ENCODE measurements at places on chromosomes 16 and 17.

- H3K36me3 ChIP-seq = peaks cover 7% of the 10 kb centered on the region
- no peaks in the 10 kb centered on the region for H3K4me1 ChIP-seq
- H3K27me3 ChIP-seq = no peaks in the 10 kb centered on the region
- no peak overlapping the region for H3K27ac ChIP-seq
Measured at GRCh38 chr17:59001158-59001814, 105.4 kb downstream of the TRIM37 start.

GRCh38 chr17:50266384-50267073 is 7.7 kb upstream of the TMEM92 start:
- no peak overlapping the region for H3K27ac ChIP-seq
- H3K27me3 ChIP-seq = peaks cover 2% of the 10 kb centered on the region
- no peaks in the 10 kb centered on the region for H3K36me3 ChIP-seq
- no peak overlapping the region for H3K4me3 ChIP-seq

DNA sequence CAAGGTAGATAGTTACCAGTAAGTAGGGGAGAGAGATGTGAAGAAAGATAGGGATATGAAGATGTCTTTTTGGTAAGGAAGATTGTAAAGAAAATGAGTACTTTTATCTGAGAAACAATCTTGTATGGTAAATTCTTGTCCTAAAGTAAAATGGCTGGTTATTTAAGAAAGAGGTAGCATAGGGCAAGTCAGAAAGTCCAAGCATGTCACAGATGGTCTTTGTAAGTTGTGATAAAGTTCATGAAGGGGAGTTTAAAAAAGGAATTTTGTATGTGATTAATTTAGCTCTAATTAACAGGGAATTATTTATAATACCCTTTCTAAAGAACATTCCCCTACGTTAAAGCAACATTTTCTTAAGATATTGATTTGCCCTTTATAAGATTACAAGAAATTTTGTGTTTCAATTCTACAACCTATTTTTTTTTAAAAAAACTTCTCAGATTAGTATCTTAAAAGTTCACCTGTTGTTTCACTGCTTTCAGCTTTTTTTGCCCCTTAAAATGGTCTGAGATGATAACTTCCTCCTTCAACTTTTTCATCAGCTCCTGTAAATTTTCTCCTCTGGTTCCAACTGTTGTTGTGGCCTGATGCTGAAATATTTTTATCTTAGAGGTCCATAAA is 16.2 kb upstream of the CPHXL start:
- no peaks in the 10 kb centered on the region for H3K27me3 ChIP-seq
- no peak overlapping the region for H3K27ac ChIP-seq
- no peak overlapping the region for H3K4me3 ChIP-seq

- no peak overlapping the region for H3K27ac ChIP-seq
- no peak for DNase-seq
- H3K36me3 ChIP-seq = no peaks in the 10 kb centered on the region
- no peaks in the 10 kb centered on the region for H3K4me1 ChIP-seq
Measured at GRCh38 chr16:54890381-54890780, 40.3 kb upstream of the IRX5 start.

GRCh38 chr16:60810250-60810649 is 1226.0 kb downstream of the CDH8 start:
- H3K27me3 ChIP-seq = no peaks in the 10 kb centered on the region
- H3K4me1 ChIP-seq = no peaks in the 10 kb centered on the region
- no peak overlapping the region for H3K27ac ChIP-seq
- H3K4me3 ChIP-seq = no peak overlapping the region

GRCh38 chr17:75908201-75908600 is 3.5 kb upstream of the MRPL38 start:
- no peak overlapping the region for H3K4me3 ChIP-seq
- no peak for DNase-seq
- H3K27ac ChIP-seq = no peak overlapping the region
- H3K4me1 ChIP-seq = peaks cover 8% of the 10 kb centered on the region
- no peaks in the 10 kb centered on the region for H3K36me3 ChIP-seq

- H3K27me3 ChIP-seq = peaks cover 49% of the 10 kb centered on the region
- peaks cover 25% of the 10 kb centered on the region for H3K4me1 ChIP-seq
- H3K36me3 ChIP-seq = no peaks in the 10 kb centered on the region
- no peak overlapping the region for H3K4me3 ChIP-seq
- no peak overlapping the region for H3K27ac ChIP-seq
- no peak for DNase-seq
Measured at GRCh38 chr17:79186406-79186805, 111.8 kb downstream of the ENGASE start.

- no peaks in the 10 kb centered on the region for H3K4me1 ChIP-seq
- no peak overlapping the region for H3K4me3 ChIP-seq
- no peak for DNase-seq
- H3K36me3 ChIP-seq = no peaks in the 10 kb centered on the region
Measured at GRCh38 chr16:5551909-5552308, 454.3 kb upstream of the EEF2KMT start.

DNA sequence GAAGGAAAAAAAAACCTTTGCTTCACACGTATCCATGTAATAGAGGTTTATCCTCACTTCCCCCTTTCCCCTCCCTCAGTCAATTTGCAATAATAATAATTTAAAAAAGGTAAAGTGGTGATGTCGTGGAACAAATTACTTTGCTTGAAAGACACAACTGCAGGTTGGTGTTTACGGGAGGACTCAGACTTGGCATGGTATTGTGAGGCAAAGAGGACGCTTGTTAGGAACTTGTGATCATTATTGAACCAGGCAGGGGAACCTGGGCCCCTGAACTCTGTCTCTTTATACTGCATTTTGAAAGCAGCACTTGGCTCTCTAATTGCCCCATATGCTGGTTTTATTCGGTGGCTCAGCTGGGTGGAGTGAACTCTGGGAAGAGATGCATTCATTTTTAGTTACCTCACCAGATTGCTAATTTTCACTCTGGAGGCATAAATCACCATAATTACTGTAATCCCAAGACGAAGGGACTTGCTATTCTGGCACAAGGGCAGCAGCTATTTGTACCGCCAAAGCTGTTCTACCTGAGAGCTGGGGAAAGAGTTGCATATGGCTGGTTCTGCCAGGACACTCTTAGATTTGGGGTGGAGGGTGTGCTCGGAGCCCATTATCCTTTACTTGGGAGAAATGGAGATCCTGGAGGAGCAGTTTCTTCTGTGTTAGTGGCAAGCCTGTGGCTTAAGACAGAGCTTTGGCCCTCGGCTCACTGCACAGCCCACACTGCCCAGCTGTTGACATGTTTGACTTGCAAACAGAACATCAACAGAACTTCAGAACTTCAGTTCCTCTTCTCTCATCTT is 5.7 kb upstream of the DHX8 start:
- H3K4me1 ChIP-seq = no peaks in the 10 kb centered on the region
- no peaks in the 10 kb centered on the region for H3K27me3 ChIP-seq
- DNase-seq = no peak
- H3K4me3 ChIP-seq = no peak overlapping the region

DNA sequence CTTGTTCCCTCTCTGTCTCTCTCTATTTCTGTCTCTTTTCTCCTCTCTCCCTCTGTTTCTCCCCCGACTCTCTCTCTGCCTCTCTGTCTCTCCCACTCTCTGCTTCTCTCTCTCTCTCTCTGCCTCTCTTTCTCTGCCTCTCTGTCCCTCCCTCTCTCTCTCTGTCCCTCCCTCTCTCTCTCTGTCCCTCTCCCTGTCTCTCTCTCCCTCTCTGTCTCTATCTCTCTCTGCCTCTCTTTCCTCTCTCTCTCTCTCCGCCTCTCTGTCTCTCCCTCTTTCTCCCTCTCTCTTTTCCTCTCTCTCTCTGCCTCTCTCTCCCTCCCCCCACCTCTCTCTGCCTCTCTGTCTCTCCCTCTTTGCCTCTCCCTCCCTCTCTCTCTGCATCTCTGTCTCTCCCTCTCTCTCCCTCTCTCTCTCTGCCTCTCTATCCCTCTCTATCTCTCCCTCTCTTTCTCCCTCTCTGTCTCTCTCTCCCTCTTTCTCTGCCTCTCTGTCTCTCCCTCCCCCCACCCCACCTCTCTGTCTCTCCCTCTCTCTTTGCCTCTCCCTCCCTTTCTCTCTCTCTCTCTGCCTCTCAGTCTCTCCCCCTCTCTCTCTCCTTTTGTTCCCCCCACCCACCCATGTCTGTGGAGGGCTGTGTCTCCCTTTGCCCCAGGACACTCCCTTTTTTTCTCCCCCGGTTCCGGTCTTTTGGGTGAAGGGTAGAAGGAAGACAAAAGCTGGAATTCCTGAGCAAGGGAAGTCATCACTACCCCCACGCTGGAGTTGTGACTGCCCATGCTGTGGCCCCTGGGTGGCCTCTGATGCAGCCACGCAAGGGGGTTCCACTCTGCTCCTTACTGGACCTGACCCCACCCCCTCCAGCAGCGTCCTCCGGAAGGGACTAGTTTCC is 27.1 kb upstream of the MGAT5B start:
- H3K27ac ChIP-seq = no peak overlapping the region
- peak overlapping the region; percentile 48 for H3K4me3 ChIP-seq
- H3K27me3 ChIP-seq = no peaks in the 10 kb centered on the region
- no peaks in the 10 kb centered on the region for H3K36me3 ChIP-seq
- peak; percentile 45 for DNase-seq
- H3K4me1 ChIP-seq = peaks cover 21% of the 10 kb centered on the region

GRCh38 chr16:11429823-11430222 is 84.6 kb downstream of the RMI2 start:
- H3K4me1 ChIP-seq = no peaks in the 10 kb centered on the region
- no peaks in the 10 kb centered on the region for H3K36me3 ChIP-seq
- H3K4me3 ChIP-seq = no peak overlapping the region
- no peak overlapping the region for H3K27ac ChIP-seq
- DNase-seq = no peak
- H3K27me3 ChIP-seq = no peaks in the 10 kb centered on the region

DNA sequence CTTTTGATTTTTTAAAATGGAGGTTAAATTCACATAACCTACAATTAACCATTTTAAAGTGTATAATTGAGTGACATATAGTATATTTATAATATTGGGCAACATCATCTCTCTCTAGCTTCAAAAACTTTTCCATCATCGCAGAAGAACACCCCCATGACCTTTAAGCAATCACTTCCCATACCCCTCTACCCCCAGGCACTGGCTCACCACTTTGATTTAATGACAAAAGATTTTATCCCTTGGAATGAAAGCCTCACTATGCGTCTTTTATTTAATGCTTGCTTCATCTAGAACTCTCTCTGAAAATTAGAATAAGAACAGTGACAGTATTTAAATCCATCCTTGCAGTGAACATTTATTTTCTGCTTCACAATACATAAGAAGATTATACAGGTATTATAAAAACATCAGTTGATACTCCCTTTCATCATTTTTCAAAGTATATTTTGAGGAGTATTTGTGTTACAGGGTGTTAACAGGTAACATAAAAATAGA is 3.2 kb upstream of the KRTAP1-3 start:
- no peaks in the 10 kb centered on the region for H3K36me3 ChIP-seq
- no peaks in the 10 kb centered on the region for H3K4me1 ChIP-seq
- no peak for DNase-seq
- H3K4me3 ChIP-seq = no peak overlapping the region

DNA sequence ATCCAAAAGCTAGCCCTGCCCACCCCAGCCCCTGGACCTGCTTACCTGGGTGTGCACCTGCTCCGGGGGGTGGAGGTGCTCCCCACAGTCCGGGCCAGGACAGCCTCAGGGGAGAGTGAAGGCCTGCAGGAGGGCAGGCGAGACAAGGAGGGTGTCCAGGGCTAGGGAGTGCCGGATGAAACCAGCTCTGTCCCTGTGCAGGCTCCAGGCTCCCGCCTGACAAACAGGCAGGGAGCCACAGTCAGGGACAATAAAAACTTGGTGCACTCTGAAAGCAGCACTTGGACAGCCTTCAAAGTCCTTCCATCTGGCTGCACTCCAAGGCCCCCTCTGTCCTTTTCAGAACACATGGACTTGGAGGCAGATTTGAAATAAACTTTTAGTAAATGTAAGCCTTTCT is 3.9 kb downstream of the PAQR4 start:
- no peak overlapping the region for H3K4me3 ChIP-seq
- H3K4me1 ChIP-seq = peaks cover 4% of the 10 kb centered on the region
- H3K36me3 ChIP-seq = no peaks in the 10 kb centered on the region
- no peak overlapping the region for H3K27ac ChIP-seq
- peaks cover 7% of the 10 kb centered on the region for H3K27me3 ChIP-seq

GRCh38 chr16:72905581-72905980 is 142.3 kb downstream of the ZFHX3 start:
- H3K4me3 ChIP-seq = no peak overlapping the region
- no peak overlapping the region for H3K27ac ChIP-seq
- no peaks in the 10 kb centered on the region for H3K27me3 ChIP-seq
- no peak for DNase-seq
- H3K4me1 ChIP-seq = peaks cover 11% of the 10 kb centered on the region

- H3K36me3 ChIP-seq = no peaks in the 10 kb centered on the region
- no peak overlapping the region for H3K4me3 ChIP-seq
- H3K4me1 ChIP-seq = peaks cover 7% of the 10 kb centered on the region
- DNase-seq = no peak
- no peak overlapping the region for H3K27ac ChIP-seq
Measured at GRCh38 chr16:22688930-22689329, 125.0 kb upstream of the HS3ST2 start.

All from neural progenitor cell (in vitro differentiated cells).